Activated T-cell treated with anti-CD3 and anti-CD28 coated beads for 48 hours (primary cell): ENCODE measurements at places on chromosomes 4 and X.

- no peak for DNase-seq
These were observed 117.7 kb downstream of the CRLF2 start for GRCh38 chrX:1094566-1095333.

GRCh38 chrX:42505016-42505415 lies 272.9 kb downstream of the PPP1R2C start:
- DNase-seq: no peak

- DNase-seq: no peak
These were observed 41.5 kb upstream of the ZXDA start for GRCh38 chrX:57951666-57952319.

GRCh38 chr4:127968586-127968985 lies 3.4 kb downstream of the ABHD18 start:
- no peak for DNase-seq

- DNase-seq: no peak
These were observed 24.2 kb downstream of the PNMA6F start for GRCh38 chrX:153297376-153297775.

- no peak for DNase-seq
These were observed 921.9 kb upstream of the DIAPH2 start for GRCh38 chrX:95762716-95763115.

DNA sequence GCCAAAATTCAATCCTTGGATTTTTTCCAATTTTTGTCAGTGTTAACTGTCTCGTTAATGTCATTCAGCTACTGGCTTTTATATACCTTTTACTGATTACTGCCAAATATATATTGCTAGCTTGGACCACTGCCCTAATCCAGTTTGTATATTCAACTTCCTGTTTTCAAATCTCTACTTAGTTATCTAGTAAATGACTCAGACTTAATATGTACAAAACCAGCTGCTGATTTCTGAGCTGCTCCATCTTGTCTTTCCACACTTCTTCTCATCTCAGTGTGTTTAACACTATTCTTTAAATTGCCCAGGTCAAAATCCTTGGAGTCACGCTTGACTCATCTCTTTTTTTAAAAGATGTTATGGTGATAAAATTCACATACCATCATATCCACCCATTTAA lies 1196.7 kb downstream of the RAPGEF2 start:
- no peak for DNase-seq
